ENCODE measurements at places on chromosomes 5 and 9. TPM values are rescaled to one million over a fixed set of nuclear protein-coding genes. Genes with fewer than 3 reads are reported as not detected.

DNA sequence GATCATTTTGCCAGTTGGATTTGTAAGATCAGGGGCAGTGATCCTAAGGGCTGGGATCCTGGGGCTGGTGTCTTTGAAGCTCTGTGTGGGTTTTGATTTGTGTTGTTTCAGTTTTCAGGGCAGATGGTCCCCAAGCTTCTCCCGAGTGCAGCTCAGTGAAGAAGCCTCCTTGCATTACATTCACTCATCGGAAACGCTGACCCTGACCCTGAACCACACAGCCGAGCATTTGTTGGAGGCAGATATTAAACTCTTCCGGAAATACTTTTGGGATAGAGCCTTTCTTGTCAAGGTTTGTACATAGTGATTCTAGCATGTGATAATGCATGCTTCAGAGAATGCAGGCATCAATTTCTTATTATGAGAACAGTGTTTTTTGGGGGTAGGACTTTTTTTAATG is 150.4 kb downstream of the ARHGEF28 start:
- no peak overlapping the region for H3K4me3 ChIP-seq
- peaks cover 4% of the 10 kb centered on the region for H3K4me1 ChIP-seq
- peaks cover 37% of the 10 kb centered on the region for H3K36me3 ChIP-seq
- H3K27ac ChIP-seq: no peak overlapping the region

Gene CCDC180
- 14.5 TPM for total RNA-seq

- DNase-seq: no peak
- H3K27me3 ChIP-seq: no peaks in the 10 kb centered on the region
Observed at GRCh38 chr9:98255061-98255577, 330 bp downstream of the TBC1D2 start.

DNA sequence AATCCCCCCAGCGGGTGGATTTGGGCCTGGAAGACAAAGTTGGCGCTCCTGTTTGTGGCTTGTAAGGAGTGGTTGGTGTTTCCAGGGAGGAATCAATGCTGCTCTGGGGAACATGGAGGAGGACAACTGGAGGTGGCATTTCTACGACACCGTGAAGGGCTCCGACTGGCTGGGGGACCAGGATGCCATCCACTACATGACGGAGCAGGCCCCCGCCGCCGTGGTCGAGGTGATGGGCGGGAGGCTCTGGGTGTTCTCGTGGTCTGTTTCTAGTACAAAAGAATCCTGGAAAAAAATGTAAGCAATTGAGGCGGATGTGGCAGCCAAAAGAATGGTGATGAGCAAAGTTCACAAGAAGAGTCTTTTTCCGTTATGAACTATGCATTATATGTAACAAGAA is 7.2 kb downstream of the SDHA start:
- no peak overlapping the region for H3K4me3 ChIP-seq
- H3K36me3 ChIP-seq: peaks cover 37% of the 10 kb centered on the region
- H3K27ac ChIP-seq: no peak overlapping the region
- no peak for DNase-seq
- no peaks in the 10 kb centered on the region for H3K27me3 ChIP-seq

DNA sequence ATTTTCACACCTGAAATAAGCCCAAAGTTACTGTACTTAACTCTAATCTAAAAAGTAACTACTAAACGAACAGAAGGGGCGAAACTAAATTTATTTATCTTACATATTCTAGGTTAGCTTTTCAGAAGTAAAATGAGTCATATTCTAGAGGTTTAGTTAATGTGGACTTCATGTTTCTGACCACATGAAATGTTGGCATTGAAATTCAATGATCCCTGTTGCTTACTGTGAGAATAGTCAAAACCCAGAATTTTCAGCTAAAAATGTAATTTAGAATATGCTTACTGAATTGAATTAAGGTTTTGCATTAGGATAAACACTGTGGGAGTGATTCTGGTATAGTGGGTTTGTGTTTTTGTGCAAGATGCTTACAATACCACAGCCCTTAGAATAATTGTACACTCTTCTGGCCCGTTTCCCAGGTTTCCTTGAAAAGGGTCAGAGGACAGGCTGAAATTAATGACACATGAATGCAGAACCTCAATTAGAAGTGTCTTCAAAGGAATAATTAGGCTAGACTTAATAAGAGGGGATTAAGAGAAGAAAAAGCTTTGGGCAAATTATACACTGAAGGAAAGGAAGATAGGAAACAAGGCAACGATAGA is 1.4 kb upstream of the SNX18 start:
- H3K4me3 ChIP-seq: no peak overlapping the region
- H3K36me3 ChIP-seq: peaks cover 4% of the 10 kb centered on the region
- no peak overlapping the region for H3K27ac ChIP-seq
- no peaks in the 10 kb centered on the region for H3K27me3 ChIP-seq
- DNase-seq: no peak

Gene CLPTM1L
- 88.0 TPM for total RNA-seq

DNA sequence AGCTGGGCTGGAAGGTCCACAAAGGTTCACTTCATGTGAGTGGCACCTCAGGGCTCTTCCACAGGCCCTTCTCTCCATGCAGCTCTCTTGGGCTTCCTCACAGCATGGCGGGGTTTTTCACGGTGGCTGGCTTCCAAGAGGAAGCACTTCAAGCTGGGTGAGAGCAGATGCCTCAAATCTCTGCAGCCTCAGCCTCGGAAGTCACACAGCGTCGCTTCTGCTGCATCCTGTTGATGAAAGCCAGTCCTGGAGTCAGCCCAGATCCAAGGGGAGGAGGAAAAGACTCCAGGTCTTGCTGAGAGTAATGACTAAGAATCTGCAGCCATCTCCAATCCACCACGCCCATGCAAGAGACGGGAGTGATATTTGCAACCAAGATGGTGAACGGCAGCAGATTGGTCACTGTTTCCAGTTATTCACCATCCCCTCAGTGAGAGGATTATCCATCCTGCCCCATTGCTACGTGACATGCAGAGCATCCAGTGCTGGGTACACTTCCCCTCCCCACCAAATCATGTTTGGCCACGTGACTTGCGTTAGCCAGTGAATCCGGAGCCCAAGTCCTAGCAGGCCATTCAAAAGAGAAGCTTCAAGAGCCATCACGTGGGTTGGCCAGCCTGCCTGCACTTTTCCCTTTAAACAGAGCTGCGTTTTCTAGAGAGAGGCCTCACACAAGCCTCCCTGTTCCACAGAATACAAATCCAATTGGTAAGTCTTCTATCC is 173.9 kb downstream of the C9orf50 start:
- no peak overlapping the region for H3K27ac ChIP-seq
- no peak for DNase-seq
- H3K4me1 ChIP-seq: peaks cover 19% of the 10 kb centered on the region
- no peaks in the 10 kb centered on the region for H3K36me3 ChIP-seq
- no peaks in the 10 kb centered on the region for H3K27me3 ChIP-seq

DNA sequence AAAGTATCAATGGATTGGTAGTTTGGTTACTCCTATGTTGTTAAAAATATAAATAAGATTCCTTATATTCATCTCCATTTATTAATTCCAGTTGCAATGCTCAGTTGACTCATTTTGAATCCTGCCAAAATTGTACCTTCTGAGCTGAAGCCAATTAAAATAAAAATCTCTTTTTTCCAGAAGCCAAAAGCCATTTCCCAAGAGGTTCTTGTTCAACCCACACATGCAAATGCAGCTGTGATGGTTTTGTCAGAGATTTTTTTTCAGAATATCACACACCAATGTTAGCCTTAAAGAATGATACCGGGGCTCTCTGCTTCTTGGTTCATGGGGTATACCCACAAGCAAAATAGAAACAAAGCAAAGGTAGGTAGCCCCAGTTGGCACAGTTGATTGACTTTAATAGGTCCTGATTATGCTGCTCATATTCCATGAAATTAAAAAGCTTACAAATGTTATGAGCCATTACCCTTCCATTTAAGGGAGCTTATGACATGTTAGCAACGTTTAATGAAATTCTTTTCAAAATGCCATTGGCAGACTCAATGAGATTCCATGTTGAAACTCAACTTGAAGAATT is 208.0 kb downstream of the SGCD start:
- no peak overlapping the region for H3K4me3 ChIP-seq
- peaks cover 14% of the 10 kb centered on the region for H3K4me1 ChIP-seq
- H3K36me3 ChIP-seq: no peaks in the 10 kb centered on the region

Gene MOB3B
- 7.6 TPM for total RNA-seq

GRCh38 chr5:14665101-14665822 is 744 bp downstream of the OTULIN start:
- no peaks in the 10 kb centered on the region for H3K27me3 ChIP-seq
- H3K27ac ChIP-seq: peak overlapping the region; percentile 82
- no peak for DNase-seq
- H3K4me1 ChIP-seq: peaks cover 36% of the 10 kb centered on the region

All from osteocyte (in vitro differentiated cells).